ENCODE measurements at places on chromosomes 1 and 21. TPM values are rescaled to one million over a fixed set of nuclear protein-coding genes. Genes with fewer than 3 reads are reported as not detected.

Gene PEAR1
- total RNA-seq: 12.7 TPM

Gene TTC39A
- 11.4 TPM for total RNA-seq

Gene LIN28A
- not detected for total RNA-seq

Gene TCEA3
- 32.6 TPM for total RNA-seq

Gene ZSWIM5
- total RNA-seq: 7.9 TPM

Gene KLHL20
- 27.5 TPM for total RNA-seq

Gene AUNIP
- total RNA-seq: 1.8 TPM

Gene S100A3
- total RNA-seq: not detected

Gene CD1C
- total RNA-seq: 0.61 TPM

Gene OBSCN
- total RNA-seq: 13.5 TPM

Gene HUNK
- 3.0 TPM for total RNA-seq

Gene RNU1-4
- total RNA-seq: 4,182 TPM

Gene MIER1
- total RNA-seq: 33.1 TPM

Gene ZCCHC17
- 49.0 TPM for total RNA-seq

Gene BRINP3
- total RNA-seq: 24.4 TPM

Gene ZNF593OS
- total RNA-seq: not detected

Gene SELENBP1
- total RNA-seq: 147 TPM

Gene SNX27
- total RNA-seq: 33.1 TPM

Gene KLHDC8A
- total RNA-seq: 9.9 TPM

Gene IVL
- total RNA-seq: not detected

Gene LDLRAD2
- 0.79 TPM for total RNA-seq

Gene FNDC10
- 4.8 TPM for total RNA-seq

Gene SERPINC1
- total RNA-seq: 0.55 TPM

Gene RGS1
- total RNA-seq: 13.6 TPM

Gene KIAA0040
- 2.9 TPM for total RNA-seq

Gene TRABD2B
- 0.89 TPM for total RNA-seq

Gene PYCR2
- 45.4 TPM for total RNA-seq

Gene SMCP
- total RNA-seq: not detected

Gene C1orf94
- 0.50 TPM for total RNA-seq

Gene SV2A
- total RNA-seq: 90.7 TPM

Gene SMIM1
- total RNA-seq: 10.1 TPM

Gene EPHA2
- total RNA-seq: 5.0 TPM

Gene VHLL
- not detected for total RNA-seq

Gene CELSR2
- 32.6 TPM for total RNA-seq

Gene SLC35F3
- total RNA-seq: 13.5 TPM

Gene C1QC
- total RNA-seq: 35.3 TPM

Gene GUCA2A
- total RNA-seq: not detected

Gene ADARB1
- 18.2 TPM for total RNA-seq

Gene TCHH
- total RNA-seq: 0.10 TPM

Gene TXNIP
- total RNA-seq: 455 TPM

Gene KCNJ9
- 2.3 TPM for total RNA-seq

Gene AK5
- total RNA-seq: 14.7 TPM

Gene KCNN3
- 12.9 TPM for total RNA-seq

Gene NRDC
- 95.9 TPM for total RNA-seq

Gene LRRC71
- 0.30 TPM for total RNA-seq
